NCI-H1694 treated with DMSO at 0.1 percent for 48 hours (cell line): ENCODE measurements at places on chromosomes 2 and 18.

DNA sequence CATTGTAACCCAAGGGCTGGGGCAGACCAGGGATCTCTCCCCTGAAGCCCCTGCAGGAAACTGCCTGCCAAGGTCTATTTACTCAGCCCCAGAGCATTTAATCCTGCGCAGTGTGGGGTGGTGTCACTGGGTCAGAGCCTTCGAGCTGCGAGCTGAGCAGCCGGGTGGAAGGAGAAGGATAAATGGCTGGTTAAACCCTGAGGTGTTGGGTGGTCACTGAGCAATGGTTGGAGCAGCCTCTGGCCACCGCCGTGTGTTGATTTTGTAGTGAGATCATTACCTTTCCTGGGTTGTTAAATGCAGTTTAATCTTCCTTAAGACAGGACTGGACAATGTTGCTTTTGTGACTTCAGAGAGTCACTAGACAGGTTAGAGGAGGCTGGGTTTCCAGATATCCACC, 98.1 kb downstream of the SETBP1 start:
- DNase-seq = no peak

GRCh38 chr2:98772536-98772935, 41.6 kb upstream of the MGAT4A start:
- DNase-seq = no peak

DNA sequence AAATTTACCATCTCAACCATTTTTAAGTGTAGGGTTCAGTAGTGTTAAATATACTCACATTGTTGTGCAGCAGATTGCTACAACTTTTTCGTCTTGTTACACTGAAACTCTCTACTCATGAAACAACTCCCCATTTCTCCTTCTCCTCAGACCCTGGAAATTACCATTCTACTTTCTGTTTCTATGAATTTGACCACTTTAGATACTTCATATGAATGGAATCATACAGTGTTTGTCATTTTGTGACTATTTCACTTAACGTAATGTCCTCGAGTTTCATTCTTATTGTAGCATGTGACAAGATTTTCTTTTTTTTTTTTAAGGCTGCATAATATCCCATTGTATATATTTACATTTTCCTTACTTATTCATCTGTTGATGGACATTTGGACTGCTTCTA, 203.8 kb downstream of the PLCL1 start:
- DNase-seq = no peak

- DNase-seq = no peak
Observed at GRCh38 chr2:129902731-129903585, 76.5 kb upstream of the RAB6C start.

GRCh38 chr2:110816404-110817365, 84.3 kb downstream of the ACOXL start:
- DNase-seq = no peak

- DNase-seq = no peak
Observed at GRCh38 chr18:42654556-42654955, 460.9 kb downstream of the RIT2 start.
